CD4-positive, alpha-beta T cell treated with Interferon alpha-2 for 1 hour (primary cell): ENCODE measurements at places on chromosomes 5 and 9.

DNA sequence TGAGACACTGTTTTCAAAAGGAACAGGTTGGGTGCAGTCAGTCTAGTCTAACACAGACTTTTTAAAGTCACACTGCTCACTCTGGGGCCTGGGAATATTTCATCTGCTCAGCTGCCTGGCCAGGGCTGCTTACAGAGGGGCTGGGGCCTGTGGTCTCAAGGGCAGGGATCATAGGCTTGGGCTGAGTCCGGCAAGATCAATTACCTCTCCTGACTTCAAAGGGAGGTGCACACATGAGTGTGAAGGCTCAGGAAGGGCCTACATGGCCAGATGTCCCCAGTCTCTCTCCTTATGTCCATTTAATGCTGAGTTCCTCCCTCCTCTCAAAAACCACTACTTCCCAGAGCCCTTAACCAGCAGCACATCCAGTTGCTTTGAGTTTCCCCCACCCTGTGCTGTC is 247.2 kb downstream of the HSPA4 start:
- DNase-seq: no peak

- peak; percentile 3 for DNase-seq
Observed at GRCh38 chr5:122458278-122458872, 146.3 kb downstream of the SNCAIP start.

GRCh38 chr5:57277085-57277484 is 103.2 kb downstream of the GPBP1 start:
- no peak for DNase-seq

DNA sequence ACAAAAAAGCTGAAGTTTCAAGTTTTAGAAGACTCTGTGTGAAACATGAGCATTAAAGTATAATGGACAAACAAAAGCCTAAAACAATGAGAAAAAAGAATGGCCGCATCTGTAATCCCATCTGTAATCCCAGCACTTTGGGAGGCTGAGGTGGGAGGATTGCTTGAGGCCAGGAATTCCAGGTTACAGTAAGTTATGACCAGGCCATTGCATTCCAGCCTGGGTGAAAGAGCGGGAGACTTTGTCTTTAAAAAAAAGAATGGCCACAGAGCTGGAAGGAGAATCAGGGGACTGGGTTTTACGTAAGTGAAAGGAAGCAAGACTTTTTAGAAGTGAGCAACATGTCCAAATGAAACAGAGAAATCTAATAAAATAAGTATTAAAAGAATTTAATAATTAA is 2.6 kb upstream of the ATG10 start:
- no peak for DNase-seq

GRCh38 chr9:76194896-76195295 is 199.3 kb downstream of the RFK start:
- no peak for DNase-seq

GRCh38 chr5:140568443-140569063 is 3.9 kb downstream of the SLC35A4 start:
- DNase-seq: no peak

GRCh38 chr5:62306896-62307689 is 1.1 kb downstream of the KIF2A start:
- DNase-seq: peak; percentile 67

- DNase-seq: no peak
Observed at GRCh38 chr9:122128007-122128968, 31.3 kb downstream of the NDUFA8 start.

DNA sequence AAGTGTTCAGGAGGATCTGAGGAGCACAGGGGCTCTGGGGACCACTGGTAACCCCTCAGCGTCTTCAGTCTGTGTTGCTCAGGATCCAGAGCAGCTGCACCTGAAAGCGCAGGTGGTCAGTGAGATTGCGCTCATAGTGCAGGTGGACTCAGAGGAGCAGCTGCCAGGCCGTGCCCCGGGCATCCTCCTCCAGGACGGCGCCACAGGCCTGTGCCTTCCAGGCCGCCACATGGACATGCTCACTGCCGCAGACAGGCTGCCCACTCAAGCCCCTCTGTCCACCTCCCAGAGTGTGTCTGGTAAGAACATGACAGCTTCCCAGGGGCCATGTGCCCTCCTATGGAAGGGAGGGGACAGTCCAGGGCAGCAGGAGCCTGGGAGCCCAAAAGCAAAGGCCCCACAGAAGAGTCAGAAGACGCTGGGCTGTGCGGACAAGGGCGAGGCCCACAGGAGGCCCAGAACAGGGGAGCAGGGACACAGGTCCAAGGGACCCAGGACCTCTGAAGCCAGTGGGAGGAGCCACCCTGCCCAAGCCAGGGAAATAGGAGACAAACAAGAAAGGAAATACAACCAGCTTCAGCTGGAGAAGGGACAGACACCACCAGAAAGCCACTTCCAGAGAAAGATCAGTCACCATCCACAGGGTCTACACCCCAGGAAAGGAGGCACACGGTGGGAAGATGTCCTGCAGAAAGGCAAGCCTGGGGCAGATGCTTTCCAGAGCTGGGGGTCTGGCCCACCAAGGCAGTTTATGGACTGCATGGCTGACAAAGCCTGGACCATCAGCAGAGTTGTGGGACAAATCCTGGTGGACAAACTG is 5.2 kb downstream of the SPATA31E1 start:
- no peak for DNase-seq
